ENCODE measurements at places on chromosomes 12 and 14.
A peak's percentile ranks its signal among the peaks of the same experiment; 100 is the strongest.

DNA sequence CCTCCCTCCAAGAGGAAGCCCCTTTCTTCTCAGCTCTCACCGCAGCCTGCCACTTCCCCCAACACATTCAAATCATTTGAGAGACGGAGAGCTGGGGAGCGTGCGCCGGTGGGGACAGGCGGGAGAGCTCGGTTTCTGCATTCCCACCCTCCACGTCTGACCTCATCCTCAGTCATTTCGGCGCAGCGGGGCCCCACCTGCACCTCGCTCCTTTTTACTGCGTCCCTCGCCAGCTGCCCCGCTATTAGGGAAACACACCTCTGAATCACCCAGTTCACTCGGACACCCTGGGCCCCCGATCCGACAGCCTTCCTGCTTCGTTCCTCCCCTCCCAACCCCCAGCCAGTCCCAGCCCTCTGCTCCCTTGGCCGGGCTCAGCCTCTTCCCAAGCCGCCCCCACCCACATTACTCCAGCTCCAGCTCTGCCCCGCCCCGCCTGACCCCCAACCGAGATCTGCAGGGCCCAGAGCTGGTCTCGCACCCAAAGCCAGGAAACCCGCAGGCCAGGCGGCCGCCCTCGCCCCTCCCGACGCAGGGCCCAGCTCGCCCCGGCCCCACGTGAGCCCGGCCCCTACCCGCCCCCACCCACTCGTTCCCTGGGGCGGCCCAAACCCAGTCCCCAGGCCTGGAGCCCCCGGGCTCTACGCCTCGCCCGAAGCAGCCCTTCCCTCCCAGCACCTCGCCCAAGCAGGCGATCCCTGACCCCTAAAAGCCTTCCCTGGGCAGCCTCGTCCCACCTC, 783 bp downstream of the CORO1C start:
- peak; percentile 84 for DNase-seq

GRCh38 chr14:24167469-24168114, 4.3 kb upstream of the REC8 start:
- DNase-seq: peak; percentile 57

- DNase-seq: peak; percentile 30
These were observed 36.8 kb downstream of the DEGS2 start for GRCh38 chr14:100122481-100123223.

GRCh38 chr12:3295646-3296408, 195.2 kb upstream of the PRMT8 start:
- DNase-seq: no peak

- DNase-seq: no peak
These were observed 4.4 kb upstream of the CSRNP2 start for GRCh38 chr12:51087818-51088217.

- DNase-seq: no peak
These were observed 27.9 kb upstream of the RBM19 start for GRCh38 chr12:113994051-113994450.

- no peak for DNase-seq
These were observed 62.3 kb downstream of the ETV6 start for GRCh38 chr12:11711651-11712327.

DNA sequence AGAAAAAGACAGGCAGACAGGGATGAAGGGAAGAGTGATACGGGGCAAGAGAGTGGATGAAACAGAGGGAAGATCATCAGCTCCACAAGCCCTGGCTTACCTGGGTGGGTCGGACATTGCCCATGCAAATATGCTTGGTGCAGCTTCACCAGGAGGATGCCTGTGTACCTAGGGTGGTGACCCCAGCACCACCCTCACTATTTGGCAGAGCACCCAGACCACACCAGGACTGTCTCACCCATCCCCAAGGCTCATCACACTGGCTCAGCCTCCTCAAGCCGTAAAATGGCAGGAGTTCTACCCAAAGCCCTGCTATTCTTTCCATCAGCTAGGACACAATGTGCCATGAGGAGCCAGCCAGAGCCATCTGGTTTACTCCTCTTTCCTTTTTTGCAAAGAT, 3.0 kb downstream of the GALNT8 start:
- no peak for DNase-seq

DNA sequence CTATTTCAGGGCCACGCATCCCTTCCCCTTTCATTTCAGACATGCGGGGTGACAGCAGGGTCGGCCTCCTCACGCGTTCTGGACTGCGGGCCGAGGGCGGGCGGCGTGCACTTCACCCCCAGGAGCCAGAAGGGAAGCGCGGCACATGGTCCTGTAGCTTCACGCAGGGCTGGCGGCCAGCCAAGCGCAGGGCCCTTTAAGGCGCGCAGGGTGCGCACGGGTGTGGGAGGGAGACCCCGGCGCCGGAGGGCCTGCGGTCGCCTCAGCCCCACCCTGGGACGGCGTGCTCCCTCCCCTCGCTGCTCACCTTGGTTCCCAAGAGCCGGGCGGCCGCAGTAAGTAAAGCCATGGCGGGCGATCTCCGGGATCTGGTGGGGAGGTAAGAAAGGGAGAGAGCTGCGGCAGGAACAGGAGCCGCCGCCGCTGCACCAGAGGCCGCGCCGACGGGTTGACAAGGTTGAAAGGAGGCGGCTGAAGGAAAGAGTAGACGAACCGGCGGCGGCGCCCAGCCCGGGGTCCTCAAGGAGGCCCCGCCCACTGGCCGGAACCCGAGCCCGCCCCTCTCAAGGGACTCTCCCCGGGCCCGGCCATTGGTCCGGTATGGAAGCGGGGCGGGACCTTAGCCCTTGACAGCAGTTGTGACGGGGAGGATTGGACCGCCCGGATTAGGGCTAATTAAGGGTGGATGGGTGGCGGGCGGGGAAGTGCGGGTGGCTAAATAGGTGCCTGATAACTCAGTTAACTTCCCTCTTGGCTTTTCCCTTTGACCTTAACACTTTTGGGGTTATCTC, at the start of gene CS:
CS (minus strand) TSS at position 478 of the 791 bp plus-strand sequence; CDS start at position 349, 129 bp downstream.
- DNase-seq: peak; percentile 99

DNA sequence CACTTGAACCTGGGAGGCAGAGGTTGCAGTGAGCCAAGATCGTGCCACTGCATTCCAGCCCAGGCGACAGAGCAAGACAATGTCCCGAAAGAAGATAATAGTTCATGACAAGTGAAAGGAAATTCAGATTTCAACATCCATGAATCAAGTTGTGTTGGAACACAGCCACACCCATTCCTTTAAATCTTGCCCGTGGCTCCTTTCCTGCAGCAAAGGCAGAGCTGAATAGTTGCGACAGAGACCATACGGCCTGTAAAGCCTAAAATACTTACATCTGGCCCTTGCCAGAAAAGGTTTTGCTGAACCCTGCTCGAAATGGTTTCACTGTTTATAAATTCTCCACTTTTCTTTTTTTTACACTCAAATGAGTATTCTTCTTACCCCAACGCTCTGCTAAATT, 17.7 kb upstream of the ITPK1 start:
- no peak for DNase-seq

DNA sequence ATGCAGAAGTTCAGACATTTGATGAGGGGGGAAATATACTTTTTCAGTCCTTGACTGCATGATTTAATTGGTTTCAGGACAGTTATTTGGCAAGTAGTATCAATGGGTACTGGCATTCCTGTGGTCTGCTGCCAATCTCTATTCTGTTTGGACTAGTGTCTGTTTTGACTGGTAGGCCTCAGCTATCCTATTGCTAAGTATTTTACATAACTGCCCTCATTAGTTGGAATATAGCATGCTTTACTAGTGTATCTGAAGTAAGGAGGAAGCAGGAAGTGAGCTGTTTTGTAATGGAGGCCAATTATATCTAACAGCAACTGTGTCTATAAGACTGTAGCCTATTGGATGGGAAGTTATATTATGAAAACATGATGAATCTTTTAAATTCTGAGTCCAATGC, 104.3 kb downstream of the FLRT2 start:
- DNase-seq: no peak

GRCh38 chr14:36773558-36773957, 111.9 kb downstream of the PAX9 start:
- peak; percentile 47 for DNase-seq

DNA sequence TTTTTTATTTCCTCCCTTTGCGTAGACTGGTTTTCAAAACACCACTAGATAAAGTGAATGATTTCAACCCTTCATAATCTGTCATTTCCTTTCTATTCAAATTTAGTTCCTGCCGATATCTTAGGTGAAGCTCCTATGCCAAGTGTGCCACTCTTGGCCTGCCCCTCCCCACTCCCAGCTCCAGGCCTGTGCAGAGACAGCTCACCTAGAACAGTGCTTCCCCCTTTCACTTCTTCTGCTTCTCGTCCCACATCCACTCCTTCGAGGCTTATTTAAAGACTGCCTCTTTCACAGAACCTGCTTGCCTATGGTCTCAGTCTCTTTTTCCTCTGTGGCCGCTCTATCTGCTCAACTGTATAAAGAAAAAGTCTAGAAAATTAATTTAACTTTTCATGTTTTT, 473.8 kb downstream of the RAD51B start:
- no peak for DNase-seq

DNA sequence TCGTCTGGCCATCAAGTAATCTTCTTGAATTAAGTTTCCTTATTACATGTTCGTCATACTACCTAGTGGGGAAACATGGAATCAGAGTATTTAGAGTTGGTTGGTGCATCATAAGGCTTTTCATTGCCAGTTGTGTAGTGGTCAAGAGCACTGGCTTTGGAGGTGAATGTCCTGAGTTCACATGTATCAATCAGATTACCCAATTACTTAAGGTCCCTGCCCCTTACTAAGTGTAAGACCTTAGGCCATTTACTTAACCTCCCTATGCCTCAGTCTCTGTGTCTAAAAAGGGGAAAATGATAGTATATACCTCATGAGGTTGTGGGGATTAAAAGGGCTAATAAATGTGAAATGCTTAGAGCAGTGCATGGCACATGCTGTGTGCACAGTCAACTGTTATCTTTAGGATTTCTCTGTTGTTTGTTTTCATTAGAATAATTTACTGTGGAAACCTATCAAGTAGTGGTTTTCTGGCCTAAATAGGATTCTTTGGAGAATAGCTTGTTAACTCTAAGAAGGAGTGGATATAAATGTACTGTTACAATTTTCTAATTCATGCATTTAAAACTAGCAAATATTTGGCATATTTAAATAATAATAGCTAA, 27.0 kb downstream of the MSRB3 start:
- DNase-seq: no peak

DNA sequence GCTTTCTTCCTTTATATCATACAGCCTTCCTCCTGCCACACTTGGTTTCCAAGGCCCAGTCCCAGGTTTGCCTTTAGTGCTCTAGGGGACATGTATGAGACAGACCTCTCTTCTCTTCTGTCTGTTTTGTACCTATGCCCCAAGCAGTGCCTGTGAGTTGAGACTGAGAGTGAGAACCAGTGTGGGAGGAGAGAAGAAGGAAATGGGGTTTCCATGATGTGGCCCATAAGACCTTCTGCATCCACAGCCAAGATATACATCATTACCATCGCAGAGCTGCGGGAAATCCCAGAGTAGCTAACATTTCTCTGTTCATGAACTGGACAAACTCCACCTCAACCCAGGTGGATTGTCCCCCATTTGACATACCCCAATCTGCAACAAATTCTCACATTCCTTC, 2.8 kb downstream of the TESPA1 start:
- DNase-seq: no peak

Data from OCI-M1 (cell line).